ENCODE measurements at places on chromosomes 4 and X.
A peak's percentile ranks its signal among the peaks of the same experiment; 100 is the strongest.

DNA sequence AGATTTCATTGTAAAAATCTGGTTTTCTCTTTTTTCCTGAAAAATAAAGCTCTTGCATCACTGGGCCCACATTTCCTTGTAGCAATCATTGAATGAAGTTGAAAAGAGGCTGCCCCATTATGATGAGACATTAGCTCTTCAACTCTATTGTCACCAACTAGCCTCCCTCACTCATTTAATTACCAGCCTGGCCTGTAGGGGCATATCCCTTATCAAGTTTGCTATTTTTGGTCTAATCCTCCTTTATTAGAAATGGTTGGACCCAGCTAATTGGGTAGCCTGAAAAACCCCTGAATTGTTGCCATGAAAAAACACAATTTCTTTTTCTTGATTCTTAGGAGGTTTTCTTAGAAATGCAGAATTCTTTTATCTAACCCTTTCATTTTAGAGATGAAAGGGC, 164.6 kb upstream of the CASK start:
- no peak for DNase-seq

- peak; percentile 50 for DNase-seq
These were observed 287.7 kb upstream of the PCDH18 start for GRCh38 chr4:137819964-137820383.

DNA sequence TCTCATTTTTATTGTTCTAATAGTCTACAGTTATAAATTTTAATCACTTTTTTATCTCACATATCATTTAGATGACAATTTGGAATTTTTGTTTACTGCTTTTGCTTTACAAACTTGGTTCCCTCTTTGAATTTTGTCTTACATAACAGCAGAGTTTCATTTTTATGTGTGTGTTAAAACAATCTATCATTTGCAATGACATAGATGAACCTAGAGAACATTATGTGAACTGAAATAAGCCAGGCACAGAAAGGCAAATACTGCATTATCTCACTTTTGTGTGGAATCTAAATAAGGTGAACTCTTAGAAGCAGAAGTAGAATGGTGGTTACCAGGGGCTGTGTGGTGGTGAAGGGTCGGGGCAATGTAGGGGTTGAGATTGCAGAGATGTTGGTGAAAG, 170.7 kb downstream of the GASK1B start:
- DNase-seq, result no peak

DNA sequence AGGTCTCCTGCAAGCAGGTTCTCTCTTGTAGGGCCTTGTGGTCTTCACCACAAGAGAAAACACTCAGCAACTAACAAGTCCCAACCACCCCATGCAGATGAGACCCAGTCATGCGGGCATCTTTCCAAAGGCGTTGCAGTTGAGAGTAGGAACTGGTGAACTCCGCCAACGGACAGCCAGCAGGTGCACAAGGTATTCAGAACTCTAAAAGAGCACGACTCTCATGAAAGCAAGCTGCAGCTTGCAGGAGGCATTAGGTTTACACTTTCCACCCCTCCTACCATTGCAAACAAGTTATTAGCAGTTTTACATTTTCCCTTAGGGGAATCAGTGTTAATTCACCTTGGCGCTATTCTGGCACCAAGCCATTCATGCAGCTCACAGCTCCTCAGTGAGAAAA, 173.4 kb upstream of the KIT start:
- DNase-seq, result no peak

- no peak for DNase-seq
These were observed 3.8 kb upstream of the CXCL9 start for GRCh38 chr4:76011018-76011670.

DNA sequence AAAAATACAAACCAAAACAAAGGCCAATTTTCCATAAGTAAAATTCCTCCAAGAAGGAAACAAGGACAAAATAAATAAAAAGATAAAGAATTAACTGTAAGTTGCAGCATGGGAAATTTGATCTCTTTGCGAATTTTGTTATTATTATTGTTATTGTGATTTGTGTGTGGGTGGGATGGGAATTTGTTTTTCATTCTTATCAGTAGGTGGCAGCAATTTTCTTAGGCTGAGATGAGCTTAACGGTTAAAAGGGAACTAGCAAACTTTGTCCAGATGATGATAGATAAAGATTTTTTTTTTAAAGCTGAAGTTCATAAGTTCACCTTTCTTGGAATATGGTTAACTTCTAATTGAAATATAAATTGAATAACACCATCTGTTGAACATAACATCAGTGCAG, 83.2 kb upstream of the IL1RAPL2 start:
- DNase-seq, result no peak

DNA sequence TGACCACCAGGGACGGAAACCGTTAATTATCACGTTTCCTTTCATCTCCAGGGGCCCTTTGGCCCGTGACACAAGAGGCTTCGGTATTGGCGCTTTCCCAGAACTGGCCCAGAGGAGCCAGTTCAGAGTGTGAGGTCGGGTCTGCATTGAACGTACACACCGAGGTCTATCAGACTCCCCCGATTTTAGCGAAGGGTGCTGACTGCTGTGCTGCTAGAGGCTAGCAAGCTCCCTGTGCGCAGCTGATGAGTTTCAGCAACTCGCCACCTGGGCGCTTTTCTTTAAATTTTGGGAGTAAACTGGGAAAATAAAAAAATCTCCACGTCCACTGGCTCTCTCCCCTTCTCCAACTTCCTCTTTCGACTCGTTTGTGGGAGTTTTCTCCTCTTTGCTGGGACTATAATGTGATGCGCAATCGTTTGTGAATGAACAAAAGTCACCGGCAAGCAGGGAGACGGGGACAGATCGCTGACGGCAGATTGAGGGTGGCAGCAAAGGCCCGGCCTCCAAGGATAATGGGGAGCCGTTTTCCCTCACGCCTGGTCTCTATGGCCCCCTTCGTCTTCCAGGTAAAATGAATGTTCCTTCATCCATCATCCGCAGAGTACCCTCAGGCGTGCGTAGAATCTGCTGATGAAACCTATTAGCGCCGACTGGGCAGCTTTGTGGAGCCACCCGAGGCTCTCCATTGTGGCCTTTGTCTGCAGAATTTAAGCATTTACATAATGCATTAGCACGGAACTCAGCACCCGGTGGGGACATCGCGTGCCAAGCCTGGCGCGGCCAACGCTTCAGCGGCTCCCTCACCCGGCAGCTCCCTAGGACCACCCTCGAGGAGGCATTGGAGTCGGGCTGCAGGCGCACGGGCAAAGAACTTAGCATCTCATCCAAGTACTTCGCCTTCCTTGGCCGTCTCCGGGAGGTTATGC, 1.6 kb upstream of the LRAT start:
- no peak for DNase-seq

DNA sequence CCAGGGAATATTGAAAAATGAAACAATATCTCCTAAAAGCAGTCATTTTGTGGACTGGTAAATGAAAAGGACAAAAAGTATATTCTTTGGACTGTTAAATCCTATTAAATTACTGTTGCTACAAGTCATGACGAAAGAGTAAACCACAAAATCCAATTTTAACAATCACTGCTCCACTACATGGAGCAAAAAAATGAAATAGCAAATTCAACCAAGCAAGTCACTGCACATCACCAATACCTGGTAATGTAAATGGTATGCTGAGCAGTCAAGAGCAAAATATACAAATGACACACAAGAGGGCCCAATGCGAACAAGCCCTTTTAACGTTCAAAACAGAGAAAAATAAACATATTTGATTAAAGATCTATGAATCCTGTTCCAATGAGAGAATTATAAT, 126.2 kb downstream of the KLHL13 start:
- DNase-seq, result no peak

- DNase-seq, result peak; percentile 67
These were observed 27.2 kb upstream of the SEC24B start for GRCh38 chr4:109406337-109406931.

- no peak for DNase-seq
These were observed 488.9 kb upstream of the FAT1 start for GRCh38 chr4:187212446-187213080.

DNA sequence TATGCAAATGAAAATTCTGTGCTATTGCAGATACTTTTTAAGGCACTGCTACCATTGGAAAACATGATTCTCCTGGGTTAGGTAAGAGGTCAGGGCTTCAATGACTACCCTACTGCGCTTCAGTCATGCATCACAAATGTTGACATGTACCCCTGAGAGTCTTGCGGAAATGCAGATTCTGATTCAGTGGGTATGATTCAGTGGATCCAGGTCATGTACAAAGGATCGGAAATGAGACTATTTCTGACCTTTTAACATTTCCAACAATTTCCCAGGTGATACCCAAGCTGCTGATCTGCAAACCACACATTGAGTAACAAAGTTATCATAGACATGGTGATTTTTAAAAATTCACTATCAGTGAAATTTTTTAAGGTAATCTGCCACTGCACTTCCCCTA, 62.6 kb downstream of the DDX53 start:
- no peak for DNase-seq

- no peak for DNase-seq
These were observed 30.9 kb downstream of the RWDD4 start for GRCh38 chr4:183627979-183628588.

DNA sequence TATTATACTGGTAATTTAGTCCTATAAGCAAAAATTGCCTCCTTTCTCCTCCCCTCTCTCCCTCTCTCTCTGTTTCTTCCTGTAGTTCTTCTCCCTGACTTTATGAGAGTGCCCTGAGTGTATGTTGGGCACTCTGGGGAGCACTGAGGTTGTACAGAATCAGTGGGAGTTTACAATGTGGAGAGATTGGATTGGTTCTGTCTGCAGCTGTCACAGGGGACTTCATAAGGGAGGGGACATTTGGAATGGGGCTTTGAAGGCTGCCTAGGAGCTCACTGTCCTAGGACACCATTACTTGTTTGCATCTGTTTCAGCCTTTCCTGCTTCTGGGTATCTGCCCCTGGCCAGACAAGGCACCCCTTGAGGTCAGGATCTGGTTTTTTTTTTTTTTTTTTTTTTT, 22.9 kb downstream of the SH3TC1 start:
- no peak for DNase-seq

DNA sequence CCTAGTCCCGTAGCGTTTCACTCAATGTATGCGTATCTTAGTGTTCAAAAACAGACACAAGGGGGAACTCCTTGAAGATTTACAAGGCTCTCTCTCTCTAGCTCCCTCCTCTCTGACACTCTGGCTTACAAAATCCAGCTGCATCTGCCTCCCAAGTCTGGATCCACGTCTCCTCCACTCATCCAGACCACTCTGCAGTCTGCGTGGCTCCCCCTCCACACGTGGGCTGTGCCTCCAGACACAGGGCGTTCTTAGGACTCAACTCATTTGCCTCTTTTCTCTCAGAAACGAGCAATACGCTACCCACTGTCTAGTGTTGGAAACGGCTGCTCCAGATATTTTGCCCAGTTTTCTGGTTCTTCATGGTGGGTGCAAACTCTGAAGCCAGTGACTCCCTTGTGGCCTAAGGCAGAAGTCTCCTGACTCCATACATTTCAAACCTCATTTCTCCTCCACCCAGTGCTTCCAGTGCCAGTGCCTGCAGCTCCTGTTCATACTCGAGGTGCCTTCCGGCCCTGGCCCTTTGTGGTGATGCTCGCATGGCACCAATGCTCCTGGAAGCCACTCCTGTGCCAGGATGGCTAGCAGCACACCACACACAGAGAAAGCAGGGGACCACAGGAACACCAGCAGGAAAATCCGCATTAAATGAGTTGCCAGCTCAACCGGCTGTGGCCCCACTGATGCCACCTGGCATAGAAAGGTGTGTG, 24.1 kb downstream of the NAT8L start:
- DNase-seq, result no peak

DNA sequence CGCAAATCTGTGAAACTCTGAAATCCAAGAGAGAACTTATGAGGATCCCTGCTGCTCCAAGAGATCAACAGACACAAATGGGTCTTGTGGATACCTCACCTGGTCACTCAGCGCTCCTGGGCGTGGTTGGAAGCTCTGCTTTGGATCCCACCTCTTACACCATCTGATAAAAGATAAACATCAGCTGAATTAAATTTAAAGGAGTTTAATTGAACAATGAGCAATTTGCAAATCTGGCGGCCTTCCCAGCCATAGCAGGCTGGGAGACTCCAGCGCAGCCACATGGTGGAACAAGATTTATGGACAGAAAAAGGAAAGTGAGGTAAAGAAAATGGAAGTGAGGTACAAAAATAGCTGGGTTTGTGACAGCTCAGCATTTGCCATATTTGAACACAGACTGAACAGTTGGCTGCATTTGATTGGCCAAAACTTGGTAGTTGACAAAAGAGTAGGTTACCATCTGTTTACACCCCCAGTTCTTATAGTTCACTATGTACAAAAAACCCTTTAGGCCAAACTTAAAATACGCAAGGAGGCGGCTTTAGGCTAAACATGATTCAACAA, 437.3 kb upstream of the NDST3 start:
- no peak for DNase-seq

DNA sequence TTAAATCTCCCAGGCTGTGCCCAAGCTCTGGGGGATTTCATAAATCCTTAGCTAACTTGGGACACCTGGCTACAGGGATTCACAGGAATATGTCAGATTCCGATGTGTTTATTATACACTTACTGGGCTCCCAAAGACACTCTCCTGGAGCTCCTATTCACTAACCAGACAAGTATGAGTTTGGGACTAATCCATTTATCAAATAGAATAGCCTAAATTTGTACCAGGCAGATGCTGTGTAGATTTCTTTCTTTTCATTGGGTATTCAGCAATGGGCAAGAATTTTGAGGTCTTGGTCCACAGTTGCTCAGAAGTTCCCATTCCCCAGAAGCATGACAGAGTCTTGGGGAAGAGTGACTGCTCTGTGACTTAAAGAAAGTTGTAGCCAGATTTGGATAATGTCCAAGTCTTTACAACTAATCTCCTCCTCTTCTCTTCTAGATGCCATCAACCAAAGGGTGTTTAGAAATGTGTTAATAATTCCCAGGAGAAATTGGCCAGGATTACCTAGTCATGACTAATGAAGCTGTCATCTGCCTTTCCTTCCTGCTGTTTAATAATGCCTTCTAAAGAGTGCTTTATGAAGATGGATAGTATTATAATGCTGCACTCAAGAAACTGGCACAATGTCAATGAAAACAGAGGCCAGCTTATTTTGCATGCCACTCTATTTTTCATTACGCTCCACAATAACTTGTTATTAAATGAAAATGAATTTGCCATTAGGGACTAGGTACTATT, 120.9 kb downstream of the CHIC2 start:
- DNase-seq, result peak; percentile 50

DNA sequence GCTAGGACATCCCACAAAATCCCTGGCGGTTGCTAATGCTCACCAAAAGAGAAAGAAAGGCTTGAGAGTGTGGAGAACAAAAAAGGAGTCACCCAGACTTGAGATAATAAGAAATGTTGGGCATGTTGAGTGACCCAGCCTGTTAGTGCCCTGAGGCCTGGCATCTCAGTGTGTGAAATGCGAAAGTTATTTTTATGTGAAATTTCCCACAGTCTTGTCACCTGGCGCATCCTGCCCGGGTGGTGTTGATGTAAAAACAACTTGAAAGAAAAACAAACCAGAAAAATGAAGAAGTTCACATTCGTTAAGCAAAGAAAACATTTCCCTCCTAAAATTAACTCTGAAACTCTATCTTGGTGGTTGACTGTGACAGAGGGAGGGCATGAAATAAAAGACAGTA, 495.2 kb downstream of the MID1IP1 start:
- DNase-seq, result no peak

DNA sequence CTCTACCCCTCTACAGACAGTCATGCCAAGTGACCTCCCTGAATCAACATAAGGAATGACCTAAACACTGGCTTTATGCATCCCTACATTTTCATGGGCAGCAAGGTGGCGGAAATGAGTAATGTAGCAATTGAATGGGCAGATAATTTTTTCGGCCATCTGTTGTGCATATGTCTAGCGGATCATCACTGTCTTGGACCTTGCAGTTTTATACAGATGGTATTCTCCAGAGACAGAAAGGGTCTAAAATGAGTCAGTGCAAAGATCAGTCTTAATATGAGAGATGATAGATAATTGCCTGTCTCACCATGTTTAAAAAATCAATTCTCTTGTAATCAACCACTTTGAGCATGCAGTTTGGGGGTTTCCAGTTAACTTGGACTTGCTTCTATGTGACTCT, 177.3 kb upstream of the DKK2 start:
- no peak for DNase-seq

Measured in GM03348 (cell line).